Right atrium auricular region (tissue), 2 donors: ENCODE measurements at places on chromosomes 5 and 9. TPM values are rescaled to one million over a fixed set of nuclear protein-coding genes. Genes with fewer than 3 reads are reported as not detected.

DNA sequence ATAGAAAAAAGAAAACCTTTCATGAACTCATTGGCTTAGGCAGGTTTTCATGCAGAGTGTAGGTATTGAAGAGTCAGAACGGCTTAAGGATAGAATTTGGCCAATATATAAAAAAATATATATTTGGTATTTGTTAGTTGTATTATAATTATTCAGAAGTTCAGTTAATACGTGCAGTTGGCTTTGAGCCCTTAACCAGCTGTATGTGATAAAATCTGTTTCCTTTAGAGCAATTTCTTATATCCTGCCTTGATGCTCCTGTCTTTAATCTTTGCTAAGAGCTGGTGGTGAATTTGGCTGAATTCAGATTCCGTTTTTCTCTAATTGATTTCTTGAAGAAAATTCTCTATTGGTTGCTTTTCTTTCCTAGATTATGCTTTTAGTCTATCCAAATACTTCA, 3.7 kb downstream of the ANXA1 start:
- H3K4me3 ChIP-seq = no peak overlapping the region
- H3K36me3 ChIP-seq = peaks cover 22% of the 10 kb centered on the region
- no peak overlapping the region for H3K27ac ChIP-seq
- H3K27me3 ChIP-seq = no peaks in the 10 kb centered on the region
- H3K4me1 ChIP-seq = no peaks in the 10 kb centered on the region
- DNase-seq = no peak

DNA sequence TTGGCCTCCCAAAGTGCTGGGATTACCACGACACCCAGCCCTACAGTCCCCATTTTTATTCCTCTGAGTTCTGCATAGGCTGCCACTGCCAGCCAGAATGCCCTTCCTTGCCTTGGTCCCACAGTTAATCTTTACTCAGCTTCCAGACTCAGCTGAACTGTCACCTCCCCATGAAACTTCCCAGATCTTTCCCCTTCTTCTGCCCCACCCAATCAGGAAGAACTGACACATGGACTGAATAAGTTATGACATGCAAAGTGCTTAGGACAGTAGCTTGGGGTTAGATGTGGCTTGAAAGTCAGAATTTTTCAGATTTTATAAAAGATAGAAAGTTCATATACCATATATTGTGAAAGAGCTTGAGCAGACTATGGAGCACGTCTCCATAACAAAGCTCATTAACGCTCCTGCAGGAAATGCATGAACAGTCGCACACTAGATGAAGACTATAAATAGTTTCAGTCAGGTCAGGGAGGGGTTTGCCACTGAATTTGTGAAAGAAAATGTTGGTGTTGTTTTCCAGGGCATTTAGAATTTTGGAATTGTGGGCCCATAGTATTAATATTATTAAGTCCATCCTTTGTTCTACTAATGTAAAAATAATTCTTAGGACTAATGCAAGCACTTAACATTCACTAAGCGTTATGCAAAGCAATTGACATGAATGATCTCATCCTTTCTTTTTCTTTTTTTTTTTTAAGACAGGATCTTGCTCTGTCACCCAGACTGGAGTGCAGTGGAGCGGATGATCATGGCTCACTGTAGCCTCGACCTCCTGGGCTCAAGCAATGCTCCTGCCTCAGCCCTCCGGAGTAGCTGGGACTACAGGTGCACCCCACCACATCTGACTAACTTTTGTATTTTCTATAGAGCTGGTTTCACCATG, 36.1 kb upstream of the DENND1A start:
- H3K27me3 ChIP-seq = no peaks in the 10 kb centered on the region
- no peaks in the 10 kb centered on the region for H3K36me3 ChIP-seq
- no peaks in the 10 kb centered on the region for H3K4me1 ChIP-seq
- no peak overlapping the region for H3K4me3 ChIP-seq
- no peak for DNase-seq
- H3K27ac ChIP-seq = no peak overlapping the region

GRCh38 chr9:138060881-138061280, 183.3 kb downstream of the CACNA1B start:
- H3K4me1 ChIP-seq = no peaks in the 10 kb centered on the region
- H3K27me3 ChIP-seq = no peaks in the 10 kb centered on the region
- H3K27ac ChIP-seq = no peak overlapping the region
- no peak for DNase-seq

DNA sequence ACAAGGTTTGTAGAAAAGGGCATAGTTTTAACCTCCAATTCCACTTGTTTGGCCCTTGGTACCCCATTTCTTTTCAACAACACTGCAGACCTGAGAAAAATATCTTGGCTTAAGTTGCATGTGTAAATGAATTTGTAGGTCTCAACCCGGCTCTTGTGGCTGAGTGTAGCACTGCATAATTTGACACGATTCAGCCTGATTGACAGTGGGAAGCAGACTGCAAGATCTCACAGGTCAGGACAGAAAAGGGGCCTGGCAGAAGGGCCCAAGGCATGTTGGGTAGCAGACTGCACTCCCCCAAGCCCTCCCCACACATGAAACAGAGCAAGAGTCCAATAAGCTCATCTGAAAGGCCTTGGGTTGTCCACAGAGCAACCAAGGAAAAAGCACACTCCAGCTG, 169.7 kb upstream of the SMARCA2 start:
- no peak overlapping the region for H3K27ac ChIP-seq
- no peak for DNase-seq
- H3K36me3 ChIP-seq = no peaks in the 10 kb centered on the region
- no peak overlapping the region for H3K4me3 ChIP-seq

DNA sequence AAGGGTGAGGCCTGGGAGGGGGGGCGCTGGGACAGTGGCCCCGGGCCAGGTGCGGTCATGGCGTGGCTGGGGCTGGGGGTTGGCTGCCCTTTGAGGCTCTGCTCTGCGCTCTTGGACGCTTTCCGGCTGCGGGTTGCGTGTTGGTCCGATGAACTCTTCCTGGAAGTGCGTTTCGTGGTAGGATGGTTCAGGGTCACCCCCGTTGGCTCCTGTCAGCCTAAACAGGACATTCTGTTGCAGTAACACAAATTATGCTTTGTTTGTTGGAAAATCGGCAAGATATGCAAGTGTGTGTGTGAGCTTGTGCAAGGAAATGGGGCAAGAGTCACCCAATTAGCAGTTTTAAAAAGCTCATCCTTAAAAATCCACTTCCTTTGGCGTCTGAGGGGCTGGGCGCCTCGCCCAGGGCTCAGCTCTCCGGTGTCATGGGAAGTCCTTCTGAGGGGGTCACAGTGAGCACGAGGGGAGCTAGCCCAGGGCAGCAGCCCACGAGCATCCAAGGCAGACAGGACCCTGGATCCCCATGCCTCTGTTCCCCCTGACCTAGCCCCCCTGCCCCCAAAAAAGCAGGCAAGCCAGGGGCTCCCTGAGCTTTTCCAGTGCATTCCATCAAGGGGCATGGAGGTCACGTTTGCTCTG, 22.2 kb upstream of the RNU6ATAC start:
- H3K27me3 ChIP-seq = no peaks in the 10 kb centered on the region
- H3K27ac ChIP-seq = no peak overlapping the region
- no peak for DNase-seq

GRCh38 chr5:68419637-68420452, 204.3 kb downstream of the PIK3R1 start:
- no peak for DNase-seq
- H3K36me3 ChIP-seq = no peaks in the 10 kb centered on the region
- H3K27ac ChIP-seq = no peak overlapping the region
- no peak overlapping the region for H3K4me3 ChIP-seq
- no peaks in the 10 kb centered on the region for H3K27me3 ChIP-seq

DNA sequence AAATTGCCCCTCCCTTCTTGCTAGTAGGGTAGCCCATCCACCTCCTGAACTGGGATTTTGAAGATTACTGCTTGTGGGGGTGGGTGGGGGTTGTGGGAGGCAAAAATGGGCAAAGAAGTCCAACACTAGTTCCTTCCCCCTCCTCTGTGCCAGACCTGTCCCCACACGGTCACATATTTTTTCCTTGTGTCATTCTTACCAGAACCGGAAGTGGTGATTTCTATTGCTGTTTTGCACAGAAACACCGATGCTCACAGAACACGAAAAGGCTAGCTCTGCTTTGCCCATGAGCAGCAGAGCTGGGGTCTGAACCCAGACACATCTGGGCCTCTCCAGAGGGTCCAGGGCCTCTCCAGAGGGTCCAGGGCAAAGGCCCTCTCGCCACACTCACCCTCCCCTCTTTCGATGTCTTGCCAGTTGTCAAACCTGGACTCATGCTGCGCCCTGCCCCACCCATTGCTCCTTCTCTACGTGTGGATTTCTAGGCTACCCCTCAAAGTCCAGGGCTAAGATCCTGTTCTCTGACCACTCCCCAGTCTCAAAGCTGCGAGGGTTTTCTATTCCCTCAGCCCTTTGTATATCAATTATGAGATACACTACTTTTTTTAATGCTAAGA, 264.4 kb upstream of the MSX2 start:
- H3K4me1 ChIP-seq = no peaks in the 10 kb centered on the region
- DNase-seq = no peak
- H3K27ac ChIP-seq = no peak overlapping the region
- no peaks in the 10 kb centered on the region for H3K36me3 ChIP-seq
- no peaks in the 10 kb centered on the region for H3K27me3 ChIP-seq

C9orf50 gene
- total RNA-seq = not detected

ADGRD2 gene
- not detected for total RNA-seq

SPACA9 gene
- total RNA-seq = 17.1 TPM

ZFP37 gene
- total RNA-seq = 2.2 TPM
